A549 treated with GW870086 at 1 μM for 4 hours (cell line): ENCODE measurements at places on chromosomes 12 and 14. TPM values are rescaled to one million over a fixed set of nuclear protein-coding genes. Genes with fewer than 3 reads are reported as not detected.

The KCNH3 gene
- 1.2 to 3.2 TPM (median 2.8 TPM) in 5 replicates for total RNA-seq

The DLK1 gene
- 0.19 to 0.50 TPM (median 0.27 TPM) in 5 replicates for total RNA-seq

The HPD gene
- 1.6 to 2.2 TPM (median 2.0 TPM) in 5 replicates for total RNA-seq

The OR11H6 gene
- total RNA-seq: not detected in 5 replicates

The GPD1 gene
- total RNA-seq: 0.11 to 0.35 TPM (median 0.19 TPM) in 5 replicates

The IL22 gene
- not detected in 5 replicates for total RNA-seq

The HNF1A gene
- total RNA-seq: 3.9 to 5.3 TPM (median 4.5 TPM) in 5 replicates

The LRP1 gene
- 14.4 to 18.2 TPM (median 16.0 TPM) in 5 replicates for total RNA-seq
